ENCODE measurements at places on chromosomes 4 and X. TPM values are rescaled to one million over a fixed set of nuclear protein-coding genes. Genes with fewer than 3 reads are reported as not detected.

The ABRAXAS1 gene
- total RNA-seq, result 12.0 TPM

The FAM47E gene
- total RNA-seq, result 3.6 TPM

The CHRNA9 gene
- not detected for total RNA-seq

The ZFP42 gene
- total RNA-seq, result 0.26 TPM

The PPARGC1A gene
- 14.2 TPM for total RNA-seq

The MXRA5 gene
- total RNA-seq, result 8.9 TPM

The ZFYVE28 gene
- 16.6 TPM for total RNA-seq

The TXK gene
- total RNA-seq, result 4.4 TPM

DNA sequence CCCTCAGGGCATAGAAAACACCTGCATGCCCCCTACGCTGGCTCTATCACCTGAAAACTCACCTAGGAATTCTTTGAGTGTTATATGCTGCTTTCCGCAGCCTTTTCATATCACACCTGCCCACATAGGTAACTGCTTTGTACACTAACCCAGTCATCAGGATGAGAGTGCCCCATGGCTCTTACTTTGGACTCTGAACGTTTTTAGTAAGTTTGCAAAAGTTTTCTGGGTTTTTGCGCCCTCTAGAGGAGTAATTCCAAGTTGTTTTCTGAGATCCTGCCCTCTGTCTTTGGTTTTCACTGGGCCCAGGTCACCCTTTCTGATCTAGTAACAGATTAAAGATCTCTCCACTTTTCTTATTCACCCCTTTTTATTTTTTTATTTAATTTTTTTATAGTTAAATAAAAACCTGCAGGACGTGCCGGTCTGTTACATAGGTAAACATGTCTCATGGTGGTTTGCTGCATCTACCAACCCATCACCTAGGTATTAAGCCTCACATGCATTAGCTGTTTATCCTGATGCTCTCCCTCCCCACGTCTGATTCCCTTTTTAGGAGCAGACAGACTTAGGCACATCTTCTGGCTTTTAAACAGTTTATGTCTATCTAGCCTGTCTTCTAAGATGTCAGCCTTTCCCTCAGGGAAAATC, 139.2 kb downstream of the NWD2 start:
- no peak overlapping the region for H3K27ac ChIP-seq
- no peak for DNase-seq
- no peaks in the 10 kb centered on the region for H3K4me1 ChIP-seq
- H3K27me3 ChIP-seq, result peaks cover 4% of the 10 kb centered on the region

- no peaks in the 10 kb centered on the region for H3K4me1 ChIP-seq
- H3K36me3 ChIP-seq, result no peaks in the 10 kb centered on the region
- H3K4me3 ChIP-seq, result no peak overlapping the region
- no peaks in the 10 kb centered on the region for H3K27me3 ChIP-seq
- DNase-seq, result no peak
Measured at GRCh38 chr4:61918987-61919386, 718.9 kb downstream of the ADGRL3 start.

DNA sequence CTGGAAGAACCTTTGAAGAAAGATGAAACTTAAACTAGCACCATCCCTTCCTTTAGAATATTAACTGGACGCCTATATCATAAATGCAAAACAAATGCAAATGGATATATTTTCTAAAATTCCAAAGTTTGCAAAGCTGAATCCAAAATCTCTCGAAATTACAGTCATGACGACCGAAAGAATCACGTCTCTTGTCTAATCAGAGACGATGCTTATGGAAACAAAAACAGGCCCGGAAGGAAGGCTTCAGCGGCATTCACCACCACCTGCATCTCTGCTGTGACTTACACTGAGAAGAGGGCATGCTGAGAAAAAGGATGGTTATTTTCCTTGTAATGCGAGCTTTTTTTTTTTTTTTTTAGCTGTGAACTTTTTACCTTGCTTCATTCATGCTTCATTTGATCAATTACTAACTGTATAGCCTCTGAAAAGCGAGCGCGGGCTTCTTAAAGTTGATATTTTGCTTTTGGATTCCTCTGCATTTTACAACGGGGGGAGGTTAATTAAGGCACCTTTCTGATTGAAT, 209.3 kb downstream of the SOWAHB start:
- H3K4me1 ChIP-seq, result peaks cover 31% of the 10 kb centered on the region
- H3K27me3 ChIP-seq, result no peaks in the 10 kb centered on the region
- H3K36me3 ChIP-seq, result no peaks in the 10 kb centered on the region
- DNase-seq, result no peak

DNA sequence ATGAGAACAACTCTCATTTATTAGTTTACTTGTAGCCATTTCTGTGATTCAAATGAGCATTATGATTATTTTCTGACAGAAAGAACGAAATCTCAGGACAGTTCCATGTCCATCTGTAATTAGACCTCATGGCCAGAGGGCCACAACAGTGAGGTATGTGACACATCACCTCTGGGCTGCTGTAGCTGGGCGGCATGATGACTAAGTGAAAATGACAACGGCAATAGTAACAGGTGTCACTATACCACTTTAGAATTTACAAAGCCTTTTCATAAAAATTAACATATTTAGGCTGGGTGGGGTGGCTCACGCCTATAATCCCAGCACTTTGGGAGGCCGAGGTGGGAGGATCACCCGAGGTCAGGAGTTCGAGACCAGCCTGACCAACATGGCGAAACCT, 252.6 kb downstream of the CBR4 start:
- no peaks in the 10 kb centered on the region for H3K4me1 ChIP-seq
- no peaks in the 10 kb centered on the region for H3K27me3 ChIP-seq
- H3K27ac ChIP-seq, result no peak overlapping the region
- DNase-seq, result no peak
- no peak overlapping the region for H3K4me3 ChIP-seq

GRCh38 chr4:186029571-186030398, 39.2 kb upstream of the TLR3 start:
- peak overlapping the region; percentile 65 for H3K27ac ChIP-seq
- H3K36me3 ChIP-seq, result no peaks in the 10 kb centered on the region
- peak; percentile 71 for DNase-seq
- H3K4me3 ChIP-seq, result no peak overlapping the region
- peaks cover 19% of the 10 kb centered on the region for H3K4me1 ChIP-seq

DNA sequence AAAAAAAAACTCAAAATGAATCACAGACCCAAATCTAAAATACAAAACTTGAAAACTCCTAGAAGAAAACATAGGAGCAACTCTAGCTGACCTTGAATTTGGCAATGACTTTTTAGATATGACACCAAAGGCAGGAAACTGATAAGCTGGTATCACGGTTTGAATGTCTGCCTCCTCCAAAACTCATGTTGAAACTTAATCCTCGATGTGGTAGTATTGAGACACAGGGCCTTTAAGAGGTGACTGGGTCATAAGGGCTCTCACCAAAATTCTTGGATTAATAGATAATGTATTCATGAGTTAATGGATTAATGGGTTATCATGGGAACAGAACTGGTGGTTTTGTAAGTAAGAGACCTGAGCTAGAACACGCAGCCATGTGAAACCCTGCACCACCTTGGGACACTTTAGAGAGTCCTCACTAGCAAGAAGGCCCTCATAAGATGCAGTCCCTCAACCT, 40.5 kb downstream of the FRYL start:
- no peaks in the 10 kb centered on the region for H3K36me3 ChIP-seq
- no peak overlapping the region for H3K4me3 ChIP-seq
- DNase-seq, result no peak
- H3K4me1 ChIP-seq, result peaks cover 3% of the 10 kb centered on the region
- no peak overlapping the region for H3K27ac ChIP-seq

GRCh38 chr4:48906206-48907173, at the start of gene OCIAD2:
TSS of gene OCIAD2 (minus strand) at chr4:48906774. CDS start at chr4:48904549, 2,225 bp downstream.
- peak within 1 kb of the TSS; percentile 78 for H3K4me3 ChIP-seq
- H3K36me3 ChIP-seq, result peaks cover 6% of the 10 kb centered on the region
- no peaks in the 10 kb centered on the region for H3K27me3 ChIP-seq
- H3K4me1 ChIP-seq, result peaks cover 11% of the 10 kb centered on the region
- peak; percentile 90 for DNase-seq
- peak within 1 kb of the TSS; percentile 75 for H3K27ac ChIP-seq

- H3K36me3 ChIP-seq, result peaks cover 83% of the 10 kb centered on the region
- no peak for DNase-seq
Measured at GRCh38 chr4:75484190-75484589, 30.0 kb downstream of the RCHY1 start.

- no peaks in the 10 kb centered on the region for H3K4me1 ChIP-seq
- H3K27ac ChIP-seq, result no peak overlapping the region
- no peak for DNase-seq
- H3K4me3 ChIP-seq, result no peak overlapping the region
- H3K36me3 ChIP-seq, result no peaks in the 10 kb centered on the region
Measured at GRCh38 chrX:117771384-117771783, 345.2 kb downstream of the KLHL13 start.

DNA sequence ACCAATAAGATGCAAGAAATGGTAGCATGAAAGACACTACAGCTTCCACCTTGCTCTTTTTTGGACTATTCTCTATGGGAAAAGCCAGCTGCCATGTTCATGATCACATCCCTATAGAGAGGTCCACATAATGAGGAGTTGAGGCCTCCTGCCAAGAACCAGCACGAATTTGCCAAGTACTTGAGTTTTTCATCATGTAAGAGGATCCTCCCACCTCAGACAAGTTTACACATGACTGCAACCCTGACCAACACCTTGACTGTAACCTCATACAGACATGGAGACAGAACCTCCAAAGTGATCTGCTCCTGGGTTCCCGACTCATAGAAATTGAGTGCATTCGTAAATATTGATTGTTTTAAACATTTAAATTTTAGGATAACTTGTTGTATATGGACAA, 135.2 kb upstream of the TSPAN5 start:
- H3K36me3 ChIP-seq, result no peaks in the 10 kb centered on the region
- no peaks in the 10 kb centered on the region for H3K27me3 ChIP-seq
- no peak overlapping the region for H3K27ac ChIP-seq
- no peak for DNase-seq
- H3K4me1 ChIP-seq, result no peaks in the 10 kb centered on the region

GRCh38 chrX:130741584-130741983, 161.4 kb downstream of the ENOX2 start:
- H3K36me3 ChIP-seq, result no peaks in the 10 kb centered on the region
- DNase-seq, result no peak
- H3K27me3 ChIP-seq, result no peaks in the 10 kb centered on the region
- H3K27ac ChIP-seq, result no peak overlapping the region

GRCh38 chrX:73922856-73923455, 360.0 kb downstream of the CHIC1 start:
- no peak overlapping the region for H3K27ac ChIP-seq
- DNase-seq, result no peak
- H3K4me3 ChIP-seq, result no peak overlapping the region
- no peaks in the 10 kb centered on the region for H3K4me1 ChIP-seq
- no peaks in the 10 kb centered on the region for H3K27me3 ChIP-seq

DNA sequence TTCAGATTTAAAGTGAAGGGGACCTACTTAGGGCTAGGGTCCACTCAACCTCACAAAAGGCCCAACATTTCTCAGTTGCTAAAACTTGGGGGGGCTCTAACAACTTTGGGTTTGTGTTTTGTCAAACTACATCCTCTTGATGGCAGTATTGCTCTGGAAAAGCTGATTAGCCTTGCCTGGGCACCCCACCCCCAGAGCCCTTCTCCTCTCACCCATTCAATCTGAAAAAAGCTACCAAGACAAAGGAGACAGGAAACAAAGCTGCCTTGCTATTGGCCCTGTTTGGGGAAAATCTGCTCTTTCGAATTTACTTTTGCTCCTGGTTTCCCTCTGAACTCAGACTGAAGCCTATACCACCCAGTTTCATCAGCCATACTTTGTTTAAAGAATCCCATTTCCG, 195.2 kb upstream of the STK26 start:
- no peak overlapping the region for H3K4me3 ChIP-seq
- H3K4me1 ChIP-seq, result no peaks in the 10 kb centered on the region
- no peak for DNase-seq
- H3K27ac ChIP-seq, result no peak overlapping the region
- H3K27me3 ChIP-seq, result no peaks in the 10 kb centered on the region

DNA sequence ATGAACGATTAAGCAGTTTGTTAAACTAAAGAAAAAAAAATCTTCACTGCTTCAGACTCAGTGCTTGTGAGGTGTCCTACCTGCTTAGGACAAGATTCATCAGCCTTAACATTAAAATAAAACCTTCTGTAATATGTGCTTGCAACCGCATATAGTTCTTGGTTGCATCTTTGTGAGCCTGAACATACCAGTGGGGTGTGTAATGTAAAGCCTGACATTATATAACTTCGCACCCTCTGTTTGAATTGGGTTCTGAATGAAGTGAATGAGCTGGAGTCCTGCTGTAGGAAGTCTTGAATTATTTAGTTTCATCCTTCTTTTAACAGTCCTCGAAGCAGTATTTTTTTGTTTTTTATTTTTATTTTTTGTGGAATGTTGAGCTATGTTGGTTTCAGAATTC, 3.1 kb downstream of the KDM6A start:
- no peak overlapping the region for H3K27ac ChIP-seq
- H3K27me3 ChIP-seq, result no peaks in the 10 kb centered on the region
- H3K36me3 ChIP-seq, result no peaks in the 10 kb centered on the region
- DNase-seq, result no peak
- H3K4me3 ChIP-seq, result peak overlapping the region; percentile 63
- H3K4me1 ChIP-seq, result peaks cover 4% of the 10 kb centered on the region

GRCh38 chr4:100590325-100590724, 72.5 kb upstream of the EMCN start:
- no peaks in the 10 kb centered on the region for H3K4me1 ChIP-seq
- H3K4me3 ChIP-seq, result no peak overlapping the region
- no peak overlapping the region for H3K27ac ChIP-seq
- H3K27me3 ChIP-seq, result no peaks in the 10 kb centered on the region

DNA sequence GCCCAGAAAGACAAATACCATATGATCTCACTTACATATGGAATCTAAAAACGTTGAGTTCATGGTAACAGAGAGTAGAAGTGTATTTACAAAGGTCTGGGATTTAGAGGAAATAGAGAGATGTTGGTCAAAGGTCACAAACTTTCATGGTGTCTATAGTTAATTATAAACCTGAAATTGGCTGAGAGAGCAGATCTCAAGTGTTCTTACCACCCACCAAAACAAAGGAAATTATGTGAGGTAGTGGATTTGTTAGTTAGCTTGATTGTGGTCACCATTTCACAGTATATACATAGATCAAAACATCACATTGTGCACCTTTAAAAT, 186.8 kb downstream of the NWD2 start:
- DNase-seq, result no peak
- no peaks in the 10 kb centered on the region for H3K27me3 ChIP-seq
- H3K4me3 ChIP-seq, result no peak overlapping the region
- peaks cover 4% of the 10 kb centered on the region for H3K4me1 ChIP-seq

- DNase-seq, result no peak
- H3K27me3 ChIP-seq, result no peaks in the 10 kb centered on the region
- H3K4me1 ChIP-seq, result no peaks in the 10 kb centered on the region
- no peak overlapping the region for H3K4me3 ChIP-seq
Measured at GRCh38 chr4:94841864-94842221, 84.1 kb downstream of the BMPR1B start.

- no peak for DNase-seq
- no peak overlapping the region for H3K4me3 ChIP-seq
- no peaks in the 10 kb centered on the region for H3K27me3 ChIP-seq
- no peaks in the 10 kb centered on the region for H3K4me1 ChIP-seq
- no peak overlapping the region for H3K27ac ChIP-seq
Measured at GRCh38 chr4:149102765-149103164, 660.6 kb upstream of the NR3C2 start.

GRCh38 chrX:47749185-47749967, 87.3 kb upstream of the ZNF81 start:
- no peak for DNase-seq
- H3K27me3 ChIP-seq, result no peaks in the 10 kb centered on the region
- H3K4me3 ChIP-seq, result no peak overlapping the region
- H3K27ac ChIP-seq, result no peak overlapping the region
- no peaks in the 10 kb centered on the region for H3K36me3 ChIP-seq
- no peaks in the 10 kb centered on the region for H3K4me1 ChIP-seq

- peaks cover 20% of the 10 kb centered on the region for H3K4me1 ChIP-seq
- H3K27ac ChIP-seq, result no peak overlapping the region
- no peaks in the 10 kb centered on the region for H3K27me3 ChIP-seq
- no peak for DNase-seq
Measured at GRCh38 chr4:95362906-95363558, 185.7 kb downstream of the UNC5C start.

Data from upper lobe of right lung (tissue), 1 donor.